ENCODE measurements at places on chromosomes 6 and 20.

- no peak for DNase-seq
Measured at GRCh38 chr20:53800883-53801604, 207.4 kb upstream of the ZNF217 start.

- DNase-seq = no peak
Measured at GRCh38 chr6:7628479-7628878, 38.5 kb downstream of the SNRNP48 start.

DNA sequence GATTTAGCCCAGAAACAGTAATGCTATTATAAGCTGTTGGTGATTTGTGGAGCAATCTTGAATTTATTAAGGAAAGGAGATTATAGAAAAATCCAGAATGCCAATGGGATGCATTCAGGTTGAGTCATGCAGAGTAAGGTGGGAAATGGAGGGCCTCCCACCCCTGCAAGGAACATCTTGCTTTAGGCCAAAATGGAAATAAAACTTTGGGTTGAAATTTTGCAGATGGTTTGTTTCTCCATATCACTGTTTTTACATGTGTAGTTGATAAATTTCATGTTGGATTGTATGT, 152.4 kb downstream of the BCAS1 start:
- DNase-seq = no peak

DNA sequence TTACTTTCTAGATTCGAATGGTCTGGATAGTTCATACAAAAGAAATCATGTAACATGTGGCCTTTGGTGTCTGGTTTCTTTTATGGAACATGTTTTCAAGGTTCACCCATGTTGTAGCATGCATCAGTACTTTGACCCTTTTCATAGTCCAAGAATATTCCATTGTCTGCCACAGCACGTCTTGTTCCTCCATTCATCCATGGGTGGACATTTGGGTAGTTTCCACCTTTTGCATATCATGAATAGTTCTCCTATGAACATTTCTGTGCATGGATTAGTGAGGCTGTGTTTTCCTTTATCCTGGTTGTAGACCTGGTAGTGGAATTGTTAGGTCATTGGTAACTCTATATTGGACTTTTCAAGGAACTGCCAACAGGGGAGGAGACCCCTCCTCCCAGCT, 31.7 kb downstream of the GSTA3 start:
- no peak for DNase-seq

GRCh38 chr6:66605011-66605410, 898.0 kb upstream of the EYS start:
- no peak for DNase-seq

DNA sequence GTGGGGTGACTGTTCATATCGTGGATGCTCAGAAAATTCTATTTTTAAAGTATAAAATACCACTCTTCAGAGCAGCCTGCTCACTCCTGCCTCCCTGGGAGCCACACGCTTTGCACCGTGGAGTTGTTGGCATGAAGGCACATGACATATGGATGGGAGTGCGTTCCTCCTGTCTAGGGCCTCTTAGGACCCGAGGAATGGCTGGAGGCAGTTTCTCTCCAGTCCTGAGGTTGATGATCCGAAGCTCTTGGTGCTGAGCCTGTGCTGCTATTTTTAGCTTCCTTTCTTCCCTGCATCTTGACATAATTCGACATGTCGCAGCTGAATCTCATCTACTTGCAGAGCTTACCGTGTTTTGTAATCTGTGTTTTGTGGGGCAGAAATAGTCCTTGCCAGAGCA, 73.9 kb downstream of the PHACTR3 start:
- no peak for DNase-seq

DNA sequence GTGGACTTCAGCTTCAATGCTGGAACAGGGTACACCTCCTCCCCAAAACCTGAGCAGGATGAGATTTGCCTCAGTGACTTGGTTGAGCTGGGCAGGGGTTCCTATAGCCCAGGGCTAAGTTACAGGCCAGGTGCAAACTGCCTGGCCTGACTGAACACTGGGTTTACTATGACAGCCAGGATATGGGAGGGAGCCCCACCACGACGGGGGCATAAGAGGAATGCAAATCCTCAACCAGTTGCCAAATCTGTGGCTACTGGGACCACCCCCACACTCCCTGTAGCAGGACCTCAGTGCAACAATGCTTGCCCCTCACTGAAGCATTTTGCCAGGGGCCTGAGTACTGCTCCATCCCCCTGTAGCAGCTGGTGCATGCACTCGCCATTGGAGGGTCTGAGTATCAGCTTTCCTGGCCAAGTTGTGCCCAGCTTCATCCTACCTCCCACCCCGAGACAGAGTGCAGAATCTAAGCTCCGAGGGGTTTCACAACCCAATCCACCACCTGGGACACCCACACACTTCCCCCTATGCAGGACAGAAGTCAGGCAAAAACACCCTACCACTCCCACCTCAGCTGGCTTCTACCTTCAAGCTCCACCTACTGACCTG, 27.6 kb downstream of the TREML4 start:
- DNase-seq = no peak

DNA sequence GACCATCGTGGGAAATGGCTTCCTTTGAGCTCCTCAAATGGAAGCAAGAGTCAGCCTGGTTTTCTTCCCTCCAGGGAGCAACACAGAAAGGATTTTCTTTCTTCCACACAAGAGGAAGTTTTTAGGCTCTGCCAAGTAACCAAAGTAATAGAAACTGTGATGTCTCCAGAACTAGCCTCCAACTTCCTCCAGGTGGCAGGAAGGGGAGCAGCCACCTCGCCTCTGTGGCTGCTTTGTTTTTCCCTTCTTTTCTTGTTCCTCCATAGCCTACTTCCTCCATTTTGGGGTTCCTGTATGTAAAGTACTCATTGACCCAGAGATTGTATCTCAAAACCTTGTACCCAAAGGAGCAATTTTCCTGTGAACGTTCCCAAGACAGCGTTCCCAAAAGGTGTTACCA, 32.7 kb upstream of the CCR6 start:
- no peak for DNase-seq

DNA sequence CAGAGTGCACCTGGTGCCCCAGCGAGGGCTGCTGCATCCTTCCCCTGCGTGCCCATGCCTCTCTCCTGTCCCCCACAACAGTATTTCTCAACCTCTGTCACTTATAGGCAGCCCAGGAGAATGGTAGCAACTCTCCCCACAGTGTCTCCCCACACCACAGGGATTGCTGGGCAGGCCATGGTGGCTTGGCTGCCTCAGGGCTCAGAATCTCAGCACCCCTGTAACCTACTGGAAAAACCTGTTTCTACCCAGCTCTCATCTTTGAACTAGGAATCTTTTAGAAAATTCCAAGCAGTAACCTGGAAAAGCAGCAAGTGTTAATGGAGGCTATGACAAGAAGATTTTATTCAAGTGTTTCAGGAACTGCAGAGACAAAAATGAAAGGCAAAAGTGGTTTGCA, 38.0 kb downstream of the CD164 start:
- DNase-seq = no peak

GRCh38 chr6:93859971-93860370, 440.6 kb upstream of the EPHA7 start:
- no peak for DNase-seq

DNA sequence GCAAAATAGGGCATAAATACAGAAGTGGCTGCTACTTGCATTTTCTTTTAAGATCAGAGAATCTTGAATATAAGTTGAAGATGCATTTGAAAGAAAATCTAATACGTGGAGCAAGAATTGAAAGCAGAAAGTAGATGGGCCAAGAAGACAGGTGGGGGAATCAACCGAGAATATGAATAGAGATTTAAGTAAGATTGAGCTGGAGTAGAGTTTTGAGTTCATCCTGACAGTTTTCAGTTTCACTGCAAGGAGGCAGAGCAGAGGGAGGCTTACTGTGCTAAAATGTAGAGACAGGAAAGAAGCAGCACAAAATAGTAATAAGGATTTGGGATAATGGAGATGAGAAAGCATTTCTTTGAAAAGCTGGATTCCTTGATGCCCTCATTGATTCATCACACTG, 214.5 kb downstream of the GJA1 start:
- DNase-seq = no peak

DNA sequence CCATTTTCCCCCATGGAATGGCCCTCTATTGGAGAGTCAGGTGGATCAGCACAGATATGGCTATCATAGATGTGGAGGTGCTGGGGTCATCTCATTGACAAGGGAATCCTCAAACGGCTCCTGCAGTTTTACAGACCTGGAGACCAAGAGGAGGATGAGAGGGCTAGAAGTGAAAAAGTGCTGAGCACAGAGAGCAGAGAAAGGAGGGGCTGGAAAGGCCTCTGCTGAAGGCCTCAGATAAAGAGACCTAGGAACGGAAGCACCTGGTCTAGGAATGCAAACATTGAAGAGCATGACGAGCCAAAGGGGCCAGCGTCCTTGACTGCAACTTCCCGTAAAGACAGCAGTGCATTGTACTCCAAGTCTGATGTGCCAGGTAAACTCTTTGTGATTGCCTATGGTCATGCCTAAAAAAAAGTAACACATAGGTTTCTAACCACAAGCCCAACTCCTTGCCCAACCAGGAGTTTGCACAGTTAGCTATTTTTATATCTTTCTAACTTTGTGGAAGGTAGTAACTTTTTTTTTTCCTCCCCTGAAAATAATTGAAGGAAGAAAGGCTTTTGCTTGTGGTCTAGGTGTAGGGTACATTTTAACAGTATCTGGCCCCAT, 15.2 kb downstream of the RSPH4A start:
- DNase-seq = no peak

DNA sequence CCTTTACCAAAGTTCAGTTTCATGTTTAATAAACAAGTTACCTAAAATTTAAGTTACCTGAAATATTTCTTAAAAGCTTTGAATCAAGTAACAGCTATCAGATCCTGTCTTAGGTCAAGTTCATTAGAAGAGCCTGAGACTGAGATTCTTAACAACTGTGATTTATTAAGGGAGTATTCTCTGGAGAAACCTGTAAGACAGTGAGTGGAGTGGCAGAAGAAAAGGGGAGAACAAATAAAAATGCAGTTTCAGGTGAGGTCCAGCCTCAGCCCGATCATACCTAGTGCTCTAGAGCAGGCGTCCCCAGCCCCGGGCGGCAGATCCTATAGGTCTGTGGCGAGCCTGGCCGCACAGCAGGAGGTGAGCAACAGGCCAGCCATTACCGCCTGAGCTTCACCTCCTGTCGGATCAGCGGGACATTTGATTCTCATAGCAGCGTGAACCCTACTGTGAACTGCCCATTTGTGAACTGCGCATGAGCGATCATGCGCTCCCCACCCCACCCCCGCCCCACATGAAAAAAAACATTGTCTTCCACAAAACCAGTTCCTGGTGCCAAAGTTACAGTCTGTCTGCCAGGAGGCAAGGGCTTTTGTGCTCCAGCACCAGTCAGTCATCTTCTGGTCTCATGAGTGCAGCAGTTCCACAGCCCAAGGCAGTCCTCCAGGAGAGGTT, 59.2 kb upstream of the ADGRB3 start:
- DNase-seq = peak; percentile 71

DNA sequence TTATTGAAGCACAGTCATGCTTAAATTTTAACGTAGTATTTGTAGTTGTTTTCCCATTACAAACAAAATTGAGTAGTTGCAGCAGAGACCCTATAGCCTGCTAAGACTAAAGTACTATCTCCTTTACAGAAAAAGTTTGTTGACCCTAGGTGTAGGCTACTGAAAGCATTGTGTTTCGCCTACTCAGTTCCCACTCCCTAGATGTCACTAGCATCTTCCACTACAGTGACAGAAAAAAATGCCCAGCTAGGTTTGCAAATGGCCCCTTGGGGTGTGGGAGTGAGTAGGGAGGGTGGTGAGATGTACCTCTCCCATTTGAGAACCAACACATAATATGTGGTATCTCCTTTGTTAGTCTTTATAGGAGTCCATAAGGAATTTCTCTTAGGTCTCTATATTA, 34.5 kb downstream of the UBR2 start:
- DNase-seq = no peak

DNA sequence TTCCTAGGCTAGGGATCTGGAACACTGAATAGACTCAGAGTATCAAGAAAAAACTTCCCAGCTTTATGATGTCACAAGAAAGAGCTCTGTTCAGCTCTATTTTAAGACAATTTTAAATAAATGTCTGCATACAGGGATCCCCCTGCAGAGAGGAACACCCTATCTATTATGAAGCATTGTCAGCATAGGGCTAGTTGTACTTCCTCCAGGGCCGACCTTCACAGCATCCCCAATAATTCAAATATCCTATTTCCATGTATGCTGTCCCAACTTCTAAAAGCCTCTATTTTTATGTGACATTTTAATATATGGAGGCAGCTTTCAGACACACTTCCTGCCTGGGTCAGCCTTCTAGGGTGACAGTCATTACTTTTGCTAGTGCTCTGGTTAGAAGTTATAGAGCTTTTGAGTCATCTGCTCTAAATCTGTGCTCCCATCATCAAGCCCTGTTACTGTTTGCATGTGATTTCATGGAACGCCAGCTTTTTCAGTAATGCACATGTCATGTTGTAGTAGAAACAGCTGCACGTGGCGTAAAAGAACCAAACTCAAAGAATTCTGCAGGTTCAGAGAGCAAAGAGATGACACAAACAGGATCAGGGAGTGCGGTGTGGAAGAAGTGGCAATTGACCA, 189.2 kb downstream of the ADGB start:
- DNase-seq = no peak

- no peak for DNase-seq
Measured at GRCh38 chr20:37335642-37336368, 10.1 kb upstream of the SRC start.

GRCh38 chr6:41581381-41581991, 35.3 kb downstream of the FOXP4 start:
- no peak for DNase-seq

- DNase-seq = peak; percentile 74
Measured at GRCh38 chr6:96521306-96521643, 331 bp upstream of the UFL1 start.

DNA sequence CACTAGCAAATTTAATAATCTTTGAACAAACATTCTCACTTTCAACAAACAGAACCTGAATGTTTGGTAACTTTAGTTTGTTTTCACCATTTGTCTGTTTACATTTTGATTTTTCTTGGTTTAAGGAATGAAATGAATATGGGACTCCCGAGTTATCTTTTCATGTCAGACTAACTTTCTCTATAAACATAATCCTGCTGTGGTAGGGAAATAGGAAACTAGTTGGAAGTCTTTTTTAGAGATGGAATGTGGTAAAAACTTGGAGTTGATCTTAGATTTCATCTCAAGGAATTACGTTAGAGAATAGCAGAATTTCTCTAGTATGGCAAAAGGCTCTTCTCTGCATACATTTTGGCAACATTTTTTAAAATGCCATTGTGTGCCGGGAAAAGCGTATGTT, 206.5 kb downstream of the CDKAL1 start:
- no peak for DNase-seq

DNA sequence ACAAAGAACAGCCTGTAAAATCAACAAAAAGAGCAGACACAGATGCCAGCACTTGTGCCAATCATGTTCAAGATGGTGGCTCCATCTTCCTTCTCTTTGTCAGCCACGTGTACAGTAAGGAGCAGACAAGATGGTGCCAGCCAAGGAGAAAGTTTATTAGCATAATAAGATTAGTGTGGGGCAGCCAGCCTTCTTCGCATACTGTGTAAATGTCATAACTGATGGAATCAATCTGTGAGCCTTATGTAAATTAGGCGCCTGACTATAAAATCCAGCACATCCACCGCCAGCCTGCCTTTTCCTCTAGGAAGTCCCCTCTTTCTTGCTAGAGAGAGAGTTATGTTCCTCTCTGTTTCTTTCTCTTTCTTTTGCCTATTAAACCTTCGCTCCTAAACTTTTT, 99.7 kb upstream of the RALGAPA2 start:
- DNase-seq = no peak

Measured in NCI-H1092 treated with DMSO at 0.1 percent for 48 hours (cell line).